ENCODE measurements at places on chromosomes 1 and 21.
A peak's percentile ranks its signal among the peaks of the same experiment; 100 is the strongest.

- DNase-seq = no peak
These were observed 213.0 kb downstream of the BRINP2 start for GRCh38 chr1:177383715-177384114.

- DNase-seq = no peak
These were observed 35.3 kb downstream of the RERE start for GRCh38 chr1:8782001-8782620.

DNA sequence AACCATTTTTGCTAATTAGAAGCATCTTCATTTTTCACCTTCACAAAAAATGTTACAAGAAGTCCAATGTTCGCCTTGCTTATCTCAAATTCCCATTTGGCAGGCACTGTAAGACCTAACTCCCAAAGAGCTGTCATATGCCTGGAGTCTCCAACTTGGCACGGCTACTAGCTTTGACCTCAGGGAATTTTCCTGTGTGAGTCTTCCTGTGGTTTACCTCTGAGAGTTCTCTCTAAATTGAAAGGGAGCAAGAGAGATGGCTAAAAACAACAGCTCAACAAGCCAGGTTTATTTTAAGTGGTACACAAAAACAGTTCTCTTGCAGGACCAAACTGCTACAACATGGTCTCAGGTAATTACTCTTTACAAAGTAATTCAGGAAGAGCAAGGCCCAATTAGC, 756.0 kb upstream of the ADGRL2 start:
- peak; percentile 5 for DNase-seq

GRCh38 chr1:48773133-48773532, 3.6 kb downstream of the BEND5 start:
- DNase-seq = no peak

DNA sequence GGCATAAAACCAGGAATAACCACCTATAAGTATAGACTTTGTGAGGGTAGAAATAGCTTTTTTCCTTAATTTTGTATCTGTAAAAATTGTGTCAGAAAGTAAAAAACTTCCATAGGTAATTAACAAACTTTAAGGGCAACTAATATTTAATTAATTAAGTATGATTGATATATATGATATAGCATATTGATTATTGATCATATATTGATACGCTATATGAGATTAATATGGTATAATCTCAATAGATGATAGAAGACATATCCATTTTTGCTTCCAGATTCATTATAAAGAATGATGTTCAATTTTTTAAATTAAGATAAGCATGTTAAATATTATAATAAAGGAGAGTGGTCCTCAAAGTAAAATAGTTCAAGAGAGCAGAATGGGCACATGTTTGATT, 99.3 kb upstream of the VAV3 start:
- DNase-seq = no peak
